Ascending aorta (tissue), 2 donors: ENCODE measurements at places on chromosomes 7 and 10.

- DNase-seq = no peak
- H3K4me3 ChIP-seq = no peak overlapping the region
- peaks cover 32% of the 10 kb centered on the region for H3K36me3 ChIP-seq
These were observed 2.6 kb downstream of the CLDN15 start for GRCh38 chr7:101235050-101235449.

DNA sequence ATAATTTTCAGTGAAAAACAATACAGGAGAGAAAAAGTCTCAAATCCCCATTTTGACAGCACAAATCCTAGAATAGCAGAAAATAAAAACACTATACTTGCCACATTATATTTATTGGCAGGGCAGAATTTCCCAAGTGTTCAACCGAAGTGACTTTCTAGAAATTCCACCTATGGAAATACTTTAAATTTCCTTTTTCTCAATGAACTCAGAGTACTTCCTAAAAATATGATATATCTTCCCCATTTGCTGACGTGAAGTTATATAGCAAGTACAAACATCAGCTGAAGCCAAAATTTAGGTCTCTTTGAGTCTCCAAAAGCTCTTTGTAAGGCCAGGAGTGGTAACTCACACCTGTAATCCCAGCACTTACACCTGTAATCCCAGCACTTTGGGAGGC, 83.3 kb downstream of the NT5C2 start:
- no peaks in the 10 kb centered on the region for H3K36me3 ChIP-seq
- no peaks in the 10 kb centered on the region for H3K27me3 ChIP-seq
- H3K4me1 ChIP-seq = peaks cover 22% of the 10 kb centered on the region
- DNase-seq = no peak
- peak overlapping the region; percentile 83 for H3K27ac ChIP-seq

DNA sequence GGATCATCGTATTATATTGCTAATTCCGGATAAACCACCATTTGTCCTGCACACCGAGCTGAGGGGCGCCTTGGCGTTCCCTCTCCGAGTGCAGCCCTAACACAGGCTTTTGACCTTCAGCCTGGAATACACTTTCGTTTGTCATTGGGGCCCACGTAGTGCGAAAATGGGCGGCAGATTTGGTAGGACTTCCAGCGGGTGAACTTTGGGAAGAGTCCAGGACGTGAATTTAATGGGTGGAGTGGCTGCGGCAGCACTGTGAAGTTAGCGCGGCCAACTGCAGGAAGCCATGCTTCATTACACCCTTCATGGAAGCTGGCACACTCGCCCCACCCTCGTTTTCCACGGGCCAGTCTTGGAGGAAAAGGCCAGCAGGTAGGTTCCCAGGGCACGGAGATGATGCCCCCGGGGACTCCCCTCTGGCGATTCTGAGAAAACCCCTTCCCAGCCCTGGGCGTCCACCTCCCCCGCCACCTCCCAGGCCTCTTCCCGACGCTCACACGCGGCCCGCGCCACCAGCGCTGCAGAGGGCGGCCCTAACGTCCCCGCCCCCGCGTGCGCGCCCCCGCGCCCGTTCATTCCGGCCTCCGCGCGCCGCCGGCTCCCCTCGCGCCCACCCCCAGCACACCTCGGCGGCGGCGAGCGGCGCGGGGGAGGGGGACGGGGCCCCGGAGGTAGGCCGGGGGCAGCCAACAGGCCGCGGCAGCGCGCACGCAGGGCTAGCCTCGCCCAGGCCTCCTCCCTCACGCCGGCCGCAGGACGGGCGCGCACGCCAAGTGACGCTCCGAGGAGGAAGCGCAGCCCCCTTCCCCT, at the start of gene MLLT10:
Gene MLLT10, plus strand, starts transcription at position 766 of the 813 bp plus-strand sequence. CDS start 413 bp downstream, outside the sequence.
- H3K36me3 ChIP-seq = peaks cover 5% of the 10 kb centered on the region
- peak within 1 kb of the TSS; percentile 89 for H3K27ac ChIP-seq
- H3K27me3 ChIP-seq = no peaks in the 10 kb centered on the region
- peak within 1 kb of the TSS; percentile 93 for H3K4me3 ChIP-seq

GRCh38 chr7:27145165-27145913, 1.9 kb upstream of the HOXA5 start:
- DNase-seq = no peak
- H3K4me1 ChIP-seq = peaks cover 20% of the 10 kb centered on the region
- peak overlapping the region; percentile 40 for H3K27ac ChIP-seq

- peak; percentile 64 for DNase-seq
- no peak overlapping the region for H3K4me3 ChIP-seq
- H3K4me1 ChIP-seq = no peaks in the 10 kb centered on the region
- H3K27ac ChIP-seq = no peak overlapping the region
- H3K36me3 ChIP-seq = peaks cover 18% of the 10 kb centered on the region
- no peaks in the 10 kb centered on the region for H3K27me3 ChIP-seq
These were observed 40.7 kb downstream of the TARP start for GRCh38 chr7:38232502-38233366.

GRCh38 chr7:43726466-43726865, 2.9 kb downstream of the COA1 start:
- H3K27ac ChIP-seq = no peak overlapping the region
- peaks cover 9% of the 10 kb centered on the region for H3K4me1 ChIP-seq

GRCh38 chr7:105828141-105828540, 48.3 kb downstream of the ATXN7L1 start:
- no peak overlapping the region for H3K27ac ChIP-seq
- peak; percentile 43 for DNase-seq
- no peaks in the 10 kb centered on the region for H3K36me3 ChIP-seq
- H3K4me3 ChIP-seq = no peak overlapping the region
- no peaks in the 10 kb centered on the region for H3K27me3 ChIP-seq

DNA sequence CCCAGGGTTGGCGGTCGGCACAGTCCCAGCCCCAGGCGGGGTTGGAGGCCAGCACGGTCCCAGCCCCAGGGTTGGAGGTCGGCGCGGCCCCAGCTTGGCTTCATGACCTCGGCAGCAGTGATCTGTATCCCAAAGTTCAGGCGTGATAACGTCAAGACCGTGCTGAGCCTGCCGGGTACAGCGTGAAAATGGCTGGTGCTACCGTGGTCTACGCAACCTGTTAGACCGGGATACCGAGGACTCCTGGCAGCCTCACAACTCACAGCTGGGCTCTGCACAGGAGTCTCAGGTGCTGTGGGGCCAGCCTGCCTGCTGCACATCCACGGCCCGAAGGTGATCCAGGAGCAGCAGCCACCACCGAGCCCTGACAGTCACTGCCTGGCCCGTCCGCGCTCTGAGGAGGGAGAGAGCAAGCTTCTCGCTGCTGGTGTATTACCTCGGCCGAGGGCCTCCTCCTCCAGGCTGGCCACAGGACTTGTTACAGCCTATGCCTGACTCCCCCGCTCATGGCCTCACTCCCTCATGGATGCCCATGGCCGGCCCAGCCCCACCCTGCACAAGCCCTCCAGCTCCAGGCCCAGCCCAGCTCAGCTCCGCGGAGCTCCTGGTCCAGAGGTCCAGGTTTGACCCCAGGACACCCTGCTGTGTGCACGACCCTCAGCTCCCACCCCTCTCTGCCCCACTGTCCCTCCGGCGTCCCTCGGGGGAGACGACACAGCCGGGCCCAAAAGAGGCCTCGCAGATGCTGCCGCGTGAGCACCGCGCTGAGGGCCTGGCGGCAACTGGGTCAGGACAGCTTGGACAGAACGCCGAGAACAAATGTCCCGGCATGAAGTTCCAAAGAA, 156.0 kb downstream of the ELFN1 start:
- H3K27ac ChIP-seq = no peak overlapping the region
- DNase-seq = no peak
- no peaks in the 10 kb centered on the region for H3K4me1 ChIP-seq
- no peaks in the 10 kb centered on the region for H3K27me3 ChIP-seq
- H3K36me3 ChIP-seq = no peaks in the 10 kb centered on the region

GRCh38 chr7:109549471-109550193, 980.0 kb downstream of the DNAJB9 start:
- no peaks in the 10 kb centered on the region for H3K36me3 ChIP-seq
- H3K4me1 ChIP-seq = no peaks in the 10 kb centered on the region
- H3K27ac ChIP-seq = no peak overlapping the region
- H3K27me3 ChIP-seq = no peaks in the 10 kb centered on the region

DNA sequence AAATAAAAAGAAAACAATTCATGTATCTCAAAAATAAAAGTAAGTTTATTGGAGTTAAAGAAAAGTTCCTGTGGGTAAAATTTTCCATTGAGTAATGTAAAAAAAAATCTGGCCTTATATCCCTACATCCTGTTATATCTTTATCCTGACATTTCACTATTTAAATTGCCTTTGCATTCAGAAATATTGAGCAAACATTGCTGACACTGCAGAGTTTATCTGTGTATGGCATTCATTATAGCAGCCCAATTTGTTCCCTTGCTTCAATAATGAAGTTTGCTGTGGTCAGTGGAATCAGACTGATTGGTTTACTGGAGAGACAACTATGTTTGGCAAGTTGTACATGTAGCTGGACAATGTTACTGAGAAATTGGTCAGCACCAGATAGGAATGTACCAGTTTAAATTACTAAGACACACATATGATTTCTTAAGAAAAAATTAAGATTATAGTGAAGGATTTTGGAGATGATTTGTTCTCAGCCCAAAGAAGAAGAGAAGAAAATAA, 271.7 kb downstream of the ANKRD7 start:
- H3K27me3 ChIP-seq = no peaks in the 10 kb centered on the region
- no peak overlapping the region for H3K4me3 ChIP-seq
- no peak overlapping the region for H3K27ac ChIP-seq
- H3K4me1 ChIP-seq = no peaks in the 10 kb centered on the region

DNA sequence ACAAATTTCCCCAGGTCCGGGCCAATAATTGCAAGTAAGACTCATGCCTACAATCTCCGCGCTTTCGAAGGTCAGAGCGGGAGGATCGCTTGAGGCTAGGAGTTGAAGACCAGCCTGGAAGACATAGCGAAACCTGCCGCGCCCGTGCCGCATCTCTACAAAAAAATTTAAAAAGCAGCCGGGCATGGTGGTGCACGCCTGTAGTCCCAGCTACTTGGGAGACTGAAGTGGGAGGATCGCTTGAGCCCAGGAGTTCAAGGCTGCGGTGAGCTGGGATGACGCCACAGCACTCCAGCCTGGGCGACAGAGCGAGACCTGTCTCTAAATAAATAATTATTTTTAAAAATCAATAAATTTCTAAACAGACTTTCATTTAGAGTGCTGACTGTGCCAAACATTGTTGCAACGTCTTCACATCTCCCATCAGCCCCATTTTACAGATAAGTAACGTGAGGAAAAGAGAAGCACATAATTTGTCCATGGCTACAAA, 494 bp upstream of the CFAP43 start:
- H3K27me3 ChIP-seq = no peaks in the 10 kb centered on the region
- peaks cover 7% of the 10 kb centered on the region for H3K4me1 ChIP-seq
- peak overlapping the region; percentile 88 for H3K4me3 ChIP-seq
- no peak for DNase-seq
- no peak overlapping the region for H3K27ac ChIP-seq
- no peaks in the 10 kb centered on the region for H3K36me3 ChIP-seq

GRCh38 chr7:151946932-151947331, 9.3 kb upstream of the GALNTL5 start:
- DNase-seq = no peak
- no peak overlapping the region for H3K4me3 ChIP-seq
- no peaks in the 10 kb centered on the region for H3K36me3 ChIP-seq
- H3K27me3 ChIP-seq = no peaks in the 10 kb centered on the region
- H3K4me1 ChIP-seq = no peaks in the 10 kb centered on the region

- no peaks in the 10 kb centered on the region for H3K27me3 ChIP-seq
- no peak overlapping the region for H3K27ac ChIP-seq
- no peaks in the 10 kb centered on the region for H3K36me3 ChIP-seq
- no peak overlapping the region for H3K4me3 ChIP-seq
These were observed 272.3 kb downstream of the CNTNAP2 start for GRCh38 chr7:146388928-146389327.

DNA sequence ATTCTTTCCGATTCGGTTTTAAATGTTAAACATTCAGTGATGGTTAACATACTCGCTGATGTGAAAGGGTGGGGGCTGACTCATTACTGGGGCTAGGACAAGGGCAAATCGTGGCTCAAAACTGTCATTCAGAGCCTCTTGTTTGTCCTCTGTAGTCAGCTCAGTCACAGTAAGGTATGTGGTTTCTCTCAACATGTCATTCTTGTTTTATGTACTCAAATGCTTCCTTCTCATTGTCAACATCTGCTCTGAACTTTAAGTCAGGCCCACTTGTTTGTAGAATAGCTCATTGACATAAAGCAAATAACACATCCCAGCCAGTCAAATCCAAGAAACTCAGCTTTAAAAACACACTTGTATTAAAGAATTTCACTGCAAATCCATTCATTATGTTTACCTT, 7.3 kb downstream of the SLC16A9 start:
- no peaks in the 10 kb centered on the region for H3K36me3 ChIP-seq
- no peak overlapping the region for H3K4me3 ChIP-seq

DNA sequence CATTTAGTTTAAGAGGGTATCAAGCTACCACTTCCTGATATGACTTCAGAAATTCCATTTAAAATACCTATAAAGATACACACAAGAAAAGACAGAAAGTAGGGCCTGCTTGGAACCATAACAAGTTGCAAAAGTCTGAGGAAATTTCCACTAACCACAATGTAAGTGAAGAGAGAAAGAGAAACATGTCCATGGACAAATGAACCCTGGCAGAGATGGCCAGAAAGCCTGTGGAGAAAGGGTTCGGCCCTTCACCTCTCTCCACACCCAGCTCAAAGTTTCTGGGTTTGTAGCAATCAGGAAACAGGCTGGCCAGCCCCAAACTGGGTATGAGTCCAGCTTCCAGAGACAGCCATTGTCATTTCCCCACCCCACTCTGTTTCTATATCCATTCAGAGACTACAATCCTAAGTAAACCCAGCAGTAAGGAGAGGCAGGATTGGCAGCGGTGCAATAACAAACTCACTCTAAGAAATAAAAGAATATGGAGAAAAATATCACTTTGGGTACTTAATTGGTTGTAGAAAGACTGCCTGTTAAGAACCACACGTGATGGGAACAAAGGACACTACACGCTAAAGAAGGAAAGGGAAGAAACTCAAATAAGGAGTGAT, 71.1 kb downstream of the STK17A start:
- H3K36me3 ChIP-seq = no peaks in the 10 kb centered on the region
- H3K4me1 ChIP-seq = peaks cover 19% of the 10 kb centered on the region
- H3K27ac ChIP-seq = no peak overlapping the region
- DNase-seq = no peak
- no peak overlapping the region for H3K4me3 ChIP-seq

DNA sequence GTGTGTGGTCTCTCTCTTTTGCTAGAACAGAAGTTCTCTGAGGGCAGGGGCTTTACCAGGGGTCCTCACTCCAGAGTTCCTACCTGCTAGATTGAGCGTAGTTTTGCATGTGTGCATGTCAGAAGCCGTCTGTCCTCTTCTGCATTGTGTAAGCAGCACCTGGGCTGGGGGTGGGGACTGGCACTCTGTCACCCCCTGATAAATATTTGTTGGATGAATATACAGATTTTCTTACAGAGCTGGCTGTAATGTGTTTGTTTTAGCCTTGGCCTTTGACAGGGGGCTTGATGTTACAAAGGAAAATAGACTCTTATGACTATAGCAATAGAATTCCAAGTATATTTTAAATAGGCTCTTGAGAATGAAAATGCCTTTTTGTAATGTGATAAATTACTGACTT, 46.6 kb downstream of the WDR37 start:
- H3K27ac ChIP-seq = no peak overlapping the region
- peaks cover 79% of the 10 kb centered on the region for H3K36me3 ChIP-seq
- no peak for DNase-seq
- H3K4me1 ChIP-seq = no peaks in the 10 kb centered on the region
- H3K27me3 ChIP-seq = no peaks in the 10 kb centered on the region
- no peak overlapping the region for H3K4me3 ChIP-seq
